ENCODE measurements at places on chromosomes 2 and 18.

- no peak for DNase-seq
Observed at GRCh38 chr2:151799886-151800292, 28.3 kb downstream of the ARL5A start.

DNA sequence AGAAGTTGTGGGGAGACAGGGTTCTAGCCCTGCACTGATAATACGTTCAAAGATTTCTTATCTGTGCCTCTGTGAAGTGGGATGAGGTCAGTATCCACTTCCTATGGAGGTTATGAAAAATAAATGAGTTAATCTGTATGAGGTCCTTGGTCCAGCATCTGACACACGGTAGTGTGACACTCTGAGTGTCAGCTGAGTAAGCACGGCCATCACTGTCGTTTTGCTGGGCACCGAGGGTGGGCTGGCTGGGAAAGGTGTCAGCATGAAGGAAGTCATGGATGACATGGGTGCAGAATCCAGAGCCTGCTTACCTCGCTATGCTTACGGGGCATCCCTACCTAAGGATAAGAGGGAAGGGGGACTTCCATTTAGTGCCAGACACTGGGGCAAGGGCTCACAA lies 150.3 kb downstream of the INHBB start:
- no peak for DNase-seq

GRCh38 chr2:171319164-171319810 lies 114.5 kb downstream of the METTL8 start:
- DNase-seq, result no peak

DNA sequence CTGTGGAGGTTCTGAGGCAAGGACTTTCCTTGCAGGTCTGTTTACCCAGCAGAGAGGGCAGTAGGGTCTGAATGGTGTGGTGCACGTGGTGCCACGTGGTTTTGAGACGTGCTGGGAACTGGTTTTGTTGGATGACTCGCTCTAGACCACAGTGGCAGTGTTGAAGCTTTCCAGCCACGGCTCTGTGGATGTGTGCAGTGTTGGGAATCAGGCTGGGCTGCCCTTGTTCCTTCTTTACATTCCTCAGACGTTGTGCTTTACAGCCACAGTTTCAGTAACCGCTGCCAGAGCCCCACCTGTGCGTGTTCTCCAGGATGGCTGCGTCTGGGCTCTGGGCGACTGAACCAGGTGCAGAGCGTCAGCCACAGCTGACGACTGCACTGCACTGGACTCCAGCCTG lies 8.2 kb downstream of the CTDP1 start:
- DNase-seq, result no peak

DNA sequence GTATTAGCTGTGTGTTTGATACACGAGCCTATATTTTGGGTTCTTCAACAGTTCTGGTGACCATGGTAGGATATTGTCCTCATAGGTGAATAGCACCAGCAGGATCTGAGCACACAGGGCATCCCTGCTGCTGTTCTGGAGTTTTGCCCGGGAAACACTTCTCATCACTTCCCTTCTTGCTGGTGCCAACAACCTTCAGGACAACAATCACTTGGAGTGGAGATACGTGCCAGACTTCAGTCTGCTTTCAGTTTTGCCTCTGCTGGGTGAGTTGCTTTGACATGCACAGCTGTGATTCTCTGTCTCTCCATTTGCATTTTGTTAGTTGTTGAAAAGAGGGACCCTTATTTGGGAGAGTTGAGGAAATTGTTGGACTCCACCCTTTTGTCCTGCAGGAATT lies 1347.2 kb upstream of the DDX18 start:
- DNase-seq, result no peak

- DNase-seq, result no peak
Observed at GRCh38 chr2:2950403-2950952, 427.1 kb downstream of the EIPR1 start.

GRCh38 chr2:127087791-127088495 lies 19.0 kb downstream of the BIN1 start:
- no peak for DNase-seq

GRCh38 chr2:189265696-189266320 lies 86.2 kb upstream of the COL5A2 start:
- DNase-seq, result no peak

DNA sequence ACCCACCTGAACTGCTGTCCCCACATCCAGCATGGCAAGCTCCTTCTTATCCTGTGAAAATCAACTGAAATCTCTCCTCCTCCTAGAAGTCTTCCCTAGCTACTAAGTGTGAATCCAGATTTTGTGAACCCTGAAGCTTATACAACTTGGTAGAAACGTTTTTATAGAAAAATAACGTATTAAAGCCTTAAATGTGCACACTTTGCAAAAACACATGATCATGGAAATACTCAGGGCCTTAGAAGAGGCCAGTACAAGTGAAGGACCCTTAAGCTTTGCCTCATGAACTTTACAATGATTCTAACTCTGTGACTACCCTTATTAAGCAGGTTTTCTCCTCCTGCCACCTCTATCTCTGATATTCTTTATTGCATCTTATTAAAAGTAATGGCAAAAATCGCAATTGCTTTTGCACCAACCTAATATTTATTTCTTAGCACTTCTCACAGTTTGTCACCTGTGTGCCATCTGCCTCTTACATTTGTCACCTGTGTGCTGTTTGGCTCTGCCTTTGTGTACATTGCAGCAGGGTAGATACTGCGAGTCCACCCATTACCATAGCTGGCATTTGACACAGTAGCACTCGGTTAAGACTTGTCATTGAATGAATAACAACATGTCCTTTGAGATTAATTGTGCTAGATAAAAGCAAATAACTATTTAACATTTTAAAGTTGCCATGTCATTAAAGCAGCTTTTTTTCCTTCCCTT lies 42.2 kb downstream of the FRZB start:
- DNase-seq, result peak; percentile 76

DNA sequence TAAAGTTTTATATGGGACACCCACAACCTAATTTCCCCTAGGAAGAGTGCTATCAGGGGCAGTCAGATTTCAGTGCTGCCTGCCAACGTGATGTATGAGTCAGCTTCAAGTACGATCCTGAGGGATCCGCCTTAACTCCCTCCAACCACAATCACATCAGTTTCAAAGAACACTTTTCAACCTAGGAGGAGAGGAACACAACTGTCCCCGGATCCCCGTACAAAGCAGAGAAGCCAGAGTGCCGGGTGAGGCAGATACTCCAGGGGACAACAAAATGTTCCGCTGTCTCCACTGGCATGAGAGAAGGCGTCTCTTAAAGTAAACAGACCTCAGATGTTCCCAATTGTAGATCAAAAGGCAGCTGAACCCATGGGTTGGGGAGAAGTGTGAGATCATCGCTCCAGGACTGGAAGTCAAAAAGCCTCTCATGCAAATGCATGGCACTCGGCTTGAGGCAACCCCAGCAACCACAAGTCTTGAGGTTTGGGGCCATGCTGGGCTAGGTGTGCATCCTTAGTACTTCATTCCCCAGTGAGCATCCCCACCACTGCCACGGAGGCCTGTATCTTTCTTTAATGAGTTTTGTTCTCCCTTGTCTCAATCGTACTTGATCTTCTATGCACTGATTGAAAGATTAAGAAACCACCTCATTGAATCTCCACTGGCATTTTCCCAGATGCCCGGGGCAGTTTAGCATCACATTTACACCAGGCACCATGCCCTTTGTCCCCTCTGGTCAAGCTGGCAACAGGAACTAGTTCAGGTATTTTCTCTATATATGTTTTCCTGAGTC lies 91.0 kb upstream of the CCBE1 start:
- no peak for DNase-seq

GRCh38 chr18:25704494-25704893 lies 352.5 kb upstream of the ZNF521 start:
- DNase-seq, result no peak

- DNase-seq, result peak; percentile 51
Observed at GRCh38 chr2:231890896-231891513, 35.2 kb downstream of the NPPC start.

DNA sequence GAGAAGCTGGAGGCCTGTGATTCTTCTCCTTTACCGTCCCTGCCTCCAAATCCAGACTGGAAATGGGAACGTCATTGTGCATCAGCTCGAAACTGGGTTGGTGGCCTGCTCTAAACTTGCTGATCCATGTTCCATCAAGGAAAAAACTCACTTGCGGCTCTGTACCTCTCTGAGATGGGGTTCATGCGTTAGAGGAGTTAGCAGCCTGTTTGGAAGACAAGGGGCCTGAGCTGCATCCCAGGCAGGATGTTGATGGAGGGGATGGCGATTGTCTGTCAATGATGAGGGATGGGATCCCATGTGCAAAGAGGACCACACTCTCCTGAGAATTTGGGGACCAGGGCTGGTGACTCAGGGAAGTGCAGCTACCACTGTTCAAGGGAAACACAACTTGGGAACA lies 26.0 kb downstream of the TWIST2 start:
- DNase-seq, result no peak

DNA sequence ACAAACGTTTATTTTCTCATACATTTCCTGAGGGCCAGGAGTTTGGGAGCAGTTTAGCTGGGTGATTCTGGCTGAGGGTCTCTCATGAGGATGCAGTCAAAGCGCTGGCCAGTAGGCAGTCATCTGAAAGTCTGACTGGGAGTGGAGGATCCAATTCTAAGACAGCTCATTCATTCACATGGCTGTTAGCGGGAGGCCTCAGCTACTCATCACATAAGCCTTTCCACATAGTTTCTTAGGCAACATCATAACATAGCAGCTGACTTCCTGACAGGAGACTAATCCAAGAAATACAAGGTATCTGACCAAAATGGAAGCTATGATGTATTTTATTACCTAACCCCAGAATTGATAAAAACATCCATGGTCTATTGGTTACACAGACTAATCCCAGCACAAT lies 2.9 kb upstream of the MRPL44 start:
- DNase-seq, result no peak

GRCh38 chr2:124610141-124610540 lies 585.1 kb downstream of the CNTNAP5 start:
- no peak for DNase-seq

DNA sequence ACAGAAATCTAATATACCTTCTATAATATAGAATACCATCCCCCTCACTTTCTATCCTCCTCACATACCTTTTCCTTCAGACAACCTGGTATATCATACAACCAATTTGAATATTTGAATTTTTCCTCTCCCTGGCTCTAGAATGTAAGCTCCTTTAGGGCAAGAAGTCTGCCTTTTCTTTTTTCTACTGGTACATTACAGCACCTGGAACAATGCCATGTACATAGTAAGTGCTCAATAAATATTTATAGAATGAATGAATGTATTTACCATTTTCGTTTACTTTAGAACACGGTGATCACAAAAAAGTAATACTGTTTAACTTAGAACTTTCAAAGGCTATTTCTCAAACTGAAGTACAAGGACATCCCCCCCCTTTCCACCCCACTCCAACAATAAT lies 187.6 kb downstream of the STK39 start:
- DNase-seq, result no peak

- no peak for DNase-seq
Observed at GRCh38 chr18:7958081-7958896, 391.2 kb downstream of the PTPRM start.

- no peak for DNase-seq
Observed at GRCh38 chr2:154908327-154908726, 209.8 kb downstream of the KCNJ3 start.

DNA sequence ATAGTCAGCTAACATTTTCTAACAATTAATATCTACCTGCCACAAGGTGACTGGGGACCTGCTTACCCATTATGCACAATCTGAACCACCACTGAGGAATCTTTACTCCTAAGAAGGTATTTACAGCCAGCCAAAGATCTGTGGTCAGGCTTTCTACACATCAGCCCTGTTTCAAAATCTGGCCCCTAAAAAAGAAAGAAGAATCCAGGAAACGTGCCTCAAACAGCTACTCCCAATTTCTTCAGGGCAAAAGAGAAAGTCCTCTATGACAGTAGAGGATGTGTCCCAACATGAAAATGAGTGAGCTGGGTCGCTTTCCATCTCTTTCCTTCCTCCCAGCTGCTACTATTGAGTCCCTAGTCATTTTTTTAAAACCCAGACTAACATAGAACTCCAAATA lies 79.5 kb downstream of the EPB41L3 start:
- no peak for DNase-seq

Measured in HT-29 (cell line).